Mammary epithelial cell (primary cell): ENCODE measurements at places on chromosomes 7 and 10. TPM values are rescaled to one million over a fixed set of nuclear protein-coding genes. Genes with fewer than 3 reads are reported as not detected.

Gene OR9A2
- total RNA-seq: not detected

Gene EFCAB10
- total RNA-seq: 0.50 TPM

DNA sequence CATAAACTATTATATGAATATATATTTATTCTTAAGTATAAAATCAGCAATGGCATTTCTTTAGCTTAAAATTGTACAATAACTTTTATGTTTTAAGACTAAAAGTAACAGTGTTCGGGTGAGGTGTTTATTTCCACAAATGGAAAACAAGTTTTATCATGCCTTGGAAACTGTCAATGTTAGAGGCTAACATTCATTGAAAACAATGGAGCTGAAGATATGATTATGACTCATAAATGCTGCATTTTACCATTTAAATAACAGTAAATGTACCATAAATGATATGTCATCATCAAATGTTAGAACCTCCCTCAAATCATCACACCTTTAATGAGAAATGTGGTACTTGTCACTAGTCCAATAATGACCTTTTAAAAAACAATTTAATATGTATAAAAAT, 897.3 kb downstream of the PCDH15 start:
- peak; percentile 47 for DNase-seq

DNA sequence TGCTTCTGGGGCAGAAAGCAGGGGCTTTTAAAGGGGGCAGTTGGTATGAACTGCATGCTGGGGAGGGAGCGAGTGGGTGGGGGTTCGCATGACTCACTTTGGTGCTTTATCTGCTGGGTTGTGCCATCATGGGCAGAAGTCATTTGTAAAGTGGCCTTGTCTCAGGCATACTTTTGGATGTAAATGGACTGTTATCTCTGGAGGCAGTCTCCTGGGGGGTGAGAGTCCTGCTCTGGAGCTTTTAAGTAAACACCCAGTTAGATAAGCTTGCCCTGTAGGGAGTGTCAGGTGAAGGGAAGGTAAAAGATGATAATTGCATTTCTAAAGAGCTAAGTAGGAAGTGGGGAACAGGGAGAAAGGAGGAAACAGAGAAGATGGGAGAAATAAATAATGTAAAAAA, 1.6 kb upstream of the GSTO1 start:
- no peak for DNase-seq

DNA sequence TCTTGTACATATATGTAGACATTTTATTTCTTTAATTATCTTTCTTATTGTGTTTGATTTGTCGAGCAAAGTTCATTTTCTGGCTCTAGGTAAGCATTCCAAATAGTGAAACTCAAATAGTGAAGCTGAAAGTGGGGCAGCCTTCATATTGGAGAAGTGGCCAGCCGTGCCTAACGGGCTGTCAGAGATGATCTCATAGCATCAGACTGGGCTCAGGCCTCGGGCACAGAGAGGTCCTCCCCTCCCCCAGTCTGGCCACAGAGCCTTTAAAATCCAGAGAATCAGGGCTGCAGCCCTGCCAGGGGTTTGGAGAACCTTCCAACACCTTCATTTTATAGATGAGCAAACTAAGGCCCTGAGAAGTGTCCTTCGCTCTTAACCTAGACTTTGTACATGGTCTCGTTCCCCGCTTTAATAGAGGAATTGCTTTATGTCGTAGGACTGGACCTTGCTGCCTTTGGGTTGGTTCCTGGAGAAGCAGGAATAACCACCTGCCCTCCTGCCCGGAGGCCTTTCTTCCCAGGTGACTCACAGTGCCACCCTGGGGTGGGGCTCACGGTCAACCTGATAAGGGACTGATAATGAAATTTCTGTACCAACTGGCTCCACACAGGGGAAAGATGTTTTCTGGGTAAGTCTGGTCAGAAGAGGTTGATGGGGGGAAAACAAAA, 7.3 kb downstream of the TSPAN15 start:
- DNase-seq: no peak

DNA sequence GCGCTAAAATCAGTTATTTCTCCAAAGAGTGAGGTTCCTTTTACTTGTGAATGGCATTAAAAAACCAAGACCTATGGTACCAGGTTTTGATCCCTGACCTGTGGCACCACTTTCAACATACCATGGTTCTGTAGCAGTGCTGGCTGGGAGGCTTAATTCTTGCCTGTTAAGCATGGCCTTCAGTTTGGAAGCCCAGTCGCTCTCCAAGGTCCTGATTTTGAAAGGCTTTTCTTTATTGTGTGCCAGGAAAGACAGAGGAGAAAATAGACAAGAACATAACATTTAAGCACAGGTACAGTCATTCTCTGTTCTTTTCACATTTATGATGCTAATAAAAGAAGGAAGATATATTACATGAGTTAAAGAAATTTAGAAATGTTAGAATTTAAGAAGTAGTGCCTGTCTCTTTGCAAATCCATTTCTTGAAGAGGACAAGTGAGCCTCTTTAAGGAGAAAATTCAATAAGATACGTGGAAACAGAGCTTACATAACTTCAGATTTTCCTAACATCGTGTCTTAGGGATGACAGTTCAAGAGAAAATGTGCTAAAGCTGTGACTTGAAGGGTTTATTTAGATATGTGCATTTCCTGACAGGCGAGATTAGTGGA, 357.6 kb downstream of the DPP6 start:
- DNase-seq: peak; percentile 0

- peak; percentile 41 for DNase-seq
Measured at GRCh38 chr7:27697861-27698430, 35.3 kb upstream of the HIBADH start.

DNA sequence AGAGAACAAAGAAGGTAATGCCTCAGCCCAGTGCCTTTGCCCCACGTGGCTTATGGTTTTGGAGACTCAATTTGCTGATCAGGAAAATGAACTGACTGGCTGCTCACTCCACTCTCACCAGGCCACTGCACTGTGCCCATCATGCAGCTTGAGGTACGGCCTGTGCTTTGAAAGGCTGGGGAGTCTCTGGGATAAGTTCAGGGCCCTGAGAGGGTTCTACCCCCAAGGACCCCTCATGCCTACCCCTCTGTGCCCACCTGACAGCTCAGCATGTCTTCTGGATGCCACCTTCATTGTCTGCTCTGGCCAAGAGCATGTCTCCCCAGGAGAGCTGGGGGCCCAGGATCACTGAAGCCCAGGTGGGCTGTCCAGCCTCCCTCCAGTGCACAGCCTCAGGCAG, 45.5 kb upstream of the ZNF722 start:
- DNase-seq: no peak
